Activated naive CD8-positive, alpha-beta T cell treated with anti-CD3 and anti-CD28 coated beads for 36 hours (primary cell): ENCODE measurements at places on chromosomes 6 and 20. TPM values are rescaled to one million over a fixed set of nuclear protein-coding genes. Genes with fewer than 3 reads are reported as not detected.

DNA sequence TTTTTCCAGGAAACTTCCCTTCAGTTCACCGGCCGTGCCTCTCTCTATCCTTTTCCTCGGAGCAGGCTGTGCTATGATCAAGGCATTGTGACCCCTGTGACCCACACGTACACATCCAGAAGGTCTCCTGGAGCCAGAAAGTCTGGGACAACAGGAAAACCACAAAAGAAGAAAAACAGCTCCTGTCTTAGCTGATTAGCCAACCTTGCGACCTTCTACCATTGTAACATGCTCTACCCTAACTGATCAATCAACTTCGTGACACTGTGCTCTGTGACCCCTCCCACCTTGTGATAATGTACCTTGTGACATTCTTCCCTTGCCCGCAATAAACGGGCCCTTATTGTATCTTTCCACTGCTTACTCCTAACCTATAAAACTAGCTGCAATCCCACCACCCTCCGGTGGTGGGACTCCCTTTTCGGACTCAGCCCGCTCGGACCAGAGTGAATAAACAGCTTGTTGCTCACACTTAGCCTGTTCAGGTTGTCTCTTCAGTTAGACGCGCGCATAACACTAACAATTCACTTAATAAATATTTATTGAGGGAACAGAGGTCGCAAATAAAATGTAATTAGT, 24.2 kb downstream of the ZNF311 start:
- peak; percentile 68 for DNase-seq
- peaks cover 68% of the 10 kb centered on the region for H3K27me3 ChIP-seq
- peak overlapping the region; percentile 71 for H3K27ac ChIP-seq
- H3K36me3 ChIP-seq: peaks cover 4% of the 10 kb centered on the region
- H3K4me1 ChIP-seq: peaks cover 43% of the 10 kb centered on the region

DNA sequence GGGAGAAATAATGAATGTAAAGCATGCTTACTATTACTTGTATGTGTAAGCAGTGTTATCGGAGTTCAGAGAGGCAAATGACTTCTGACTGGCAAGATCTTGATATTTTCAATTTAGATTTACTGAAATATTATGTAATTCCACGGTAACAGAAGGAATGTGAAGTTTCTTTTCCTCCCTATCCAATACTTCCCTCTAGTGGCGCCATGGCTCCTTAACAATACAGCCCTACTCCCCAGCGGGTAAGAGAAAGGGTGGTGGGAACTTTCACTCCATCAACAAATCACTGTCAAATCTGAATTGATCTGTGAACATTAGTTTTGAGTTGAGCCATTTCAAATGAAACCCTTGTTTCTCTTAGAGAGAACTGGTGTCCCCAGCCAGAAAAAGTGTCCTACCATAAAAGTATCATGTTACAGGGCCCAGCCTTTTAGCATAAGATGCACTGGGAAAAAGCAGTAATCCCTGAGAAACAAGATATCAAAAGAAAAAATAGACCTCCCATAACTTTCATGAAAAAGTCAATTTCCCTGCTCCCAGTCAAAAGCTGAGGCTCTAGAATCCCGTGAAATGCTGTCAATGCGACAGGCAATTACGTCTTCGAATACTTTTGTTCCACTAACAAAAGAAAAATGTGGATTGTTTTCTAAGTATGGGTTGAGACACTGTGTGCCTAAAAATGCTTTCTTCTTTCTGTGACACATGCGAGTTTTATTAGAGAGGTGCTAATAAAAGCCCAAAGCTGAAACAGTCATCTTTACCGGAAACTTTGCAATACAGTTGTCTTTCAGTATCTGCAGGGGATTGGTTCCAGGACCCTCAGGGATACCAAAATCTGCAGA, 12.9 kb downstream of the COX7A2 start:
- no peaks in the 10 kb centered on the region for H3K36me3 ChIP-seq

DNA sequence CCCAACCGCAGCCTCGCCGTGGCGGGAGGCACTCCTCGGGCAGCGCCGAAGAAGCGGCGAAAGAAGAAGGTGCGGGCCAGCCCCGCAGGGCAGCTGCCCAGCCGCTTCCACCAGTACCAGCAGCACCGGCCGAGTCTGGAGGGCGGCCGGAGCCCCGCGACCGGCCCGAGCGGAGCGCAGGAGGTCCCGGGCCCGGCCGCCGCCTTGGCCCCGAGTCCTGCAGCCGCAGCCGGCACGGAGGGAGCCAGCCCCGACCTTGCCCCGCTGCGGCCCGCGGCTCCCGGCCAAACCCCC, 525 bp downstream of the PNRC1 start:
- H3K4me3 ChIP-seq: peak overlapping the region; percentile 89
- peaks cover 31% of the 10 kb centered on the region for H3K36me3 ChIP-seq
- H3K27ac ChIP-seq: peak overlapping the region; percentile 97
- no peaks in the 10 kb centered on the region for H3K27me3 ChIP-seq

DNA sequence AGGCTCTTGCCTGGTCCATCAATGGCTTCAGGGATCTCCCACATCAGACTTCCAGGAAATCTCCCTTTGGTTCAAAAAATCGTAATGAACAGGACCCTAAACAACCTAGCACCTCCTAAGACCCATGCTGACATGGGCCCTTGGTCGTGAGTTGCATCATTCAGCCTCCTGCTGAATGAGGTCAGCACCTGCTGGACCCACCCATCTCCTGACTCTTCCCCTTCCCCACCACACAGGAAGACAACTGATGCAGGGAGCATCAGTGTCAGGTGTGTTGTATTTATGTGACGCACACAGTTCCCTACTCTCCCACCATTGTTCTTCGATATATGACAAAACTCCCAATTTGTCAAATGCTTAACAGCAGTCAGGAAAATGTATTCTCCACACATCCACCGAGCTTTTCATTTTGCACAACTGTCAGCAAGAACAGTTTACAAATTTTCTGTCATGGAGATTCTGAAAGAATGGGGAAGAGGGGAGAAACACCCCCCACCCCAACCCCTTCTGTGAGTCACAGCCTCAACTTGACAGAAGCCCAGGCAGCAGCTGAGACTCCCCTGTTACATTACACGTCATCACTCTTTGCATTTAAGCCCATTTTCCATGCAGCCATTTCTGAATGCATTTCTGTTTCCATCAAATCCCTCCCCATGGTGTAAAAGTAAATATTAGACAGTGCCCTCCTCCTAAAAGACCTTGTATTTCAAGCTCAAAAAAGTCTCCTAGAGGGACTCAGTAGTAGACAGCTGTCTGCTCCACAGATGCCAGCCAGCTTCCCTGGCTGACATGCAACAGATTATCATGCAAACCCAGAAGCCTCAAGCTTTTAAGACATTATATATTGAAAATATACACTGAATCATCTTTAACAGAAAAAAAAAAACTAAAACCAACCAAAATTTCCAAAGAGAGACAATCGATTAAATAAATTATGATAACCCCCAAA, 577.5 kb downstream of the PTPRT start:
- no peak overlapping the region for H3K27ac ChIP-seq
- no peaks in the 10 kb centered on the region for H3K27me3 ChIP-seq
- H3K36me3 ChIP-seq: no peaks in the 10 kb centered on the region
- H3K4me3 ChIP-seq: no peak overlapping the region
- no peaks in the 10 kb centered on the region for H3K4me1 ChIP-seq

- DNase-seq: no peak
- H3K27ac ChIP-seq: no peak overlapping the region
- H3K36me3 ChIP-seq: peaks cover 16% of the 10 kb centered on the region
- no peaks in the 10 kb centered on the region for H3K27me3 ChIP-seq
Observed at GRCh38 chr6:42200035-42200434, 5.3 kb upstream of the GUCA1B start.

- H3K4me3 ChIP-seq: no peak overlapping the region
- H3K27me3 ChIP-seq: peaks cover 10% of the 10 kb centered on the region
- H3K27ac ChIP-seq: no peak overlapping the region
- peaks cover 12% of the 10 kb centered on the region for H3K4me1 ChIP-seq
- no peaks in the 10 kb centered on the region for H3K36me3 ChIP-seq
Observed at GRCh38 chr20:1840817-1841553, 54.2 kb upstream of the SIRPA start.

DNA sequence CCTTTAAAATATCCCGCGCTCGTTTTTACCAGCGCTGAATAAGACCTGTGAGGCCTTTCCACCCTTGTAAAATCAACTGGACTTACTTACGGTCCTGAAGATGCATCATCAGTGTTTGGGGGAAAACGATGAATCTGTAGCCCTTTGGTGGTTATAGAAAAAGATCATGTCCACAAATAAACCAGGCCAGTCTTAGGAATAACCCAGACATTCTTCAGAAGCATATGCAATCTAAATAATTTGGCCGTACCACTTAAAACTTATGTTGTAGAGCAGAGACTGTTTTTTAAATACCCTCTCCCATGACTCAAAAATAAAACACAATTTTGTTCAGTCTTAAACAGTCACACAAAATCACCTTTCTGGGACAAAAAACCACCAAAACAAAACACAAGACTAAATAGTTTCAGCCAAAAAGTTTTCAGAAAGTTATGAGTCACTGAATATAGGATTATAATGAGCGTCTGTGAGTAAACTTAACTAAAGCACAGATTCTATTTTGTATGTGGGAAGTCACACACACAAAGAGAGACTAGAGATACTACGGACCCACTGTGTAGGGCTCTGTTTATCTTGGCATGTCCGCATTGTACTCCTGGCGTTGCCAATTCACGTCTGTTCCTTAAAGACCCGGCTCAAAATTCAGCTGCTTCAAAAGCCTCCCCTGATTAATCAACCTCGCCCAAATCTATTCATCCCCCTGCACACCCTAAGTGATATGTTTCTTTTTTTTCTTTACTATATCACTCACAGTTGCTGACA, 26.5 kb upstream of the SMOC2 start:
- H3K36me3 ChIP-seq: no peaks in the 10 kb centered on the region
- no peaks in the 10 kb centered on the region for H3K27me3 ChIP-seq
- no peak for DNase-seq
- H3K27ac ChIP-seq: no peak overlapping the region
- H3K4me1 ChIP-seq: no peaks in the 10 kb centered on the region

DNA sequence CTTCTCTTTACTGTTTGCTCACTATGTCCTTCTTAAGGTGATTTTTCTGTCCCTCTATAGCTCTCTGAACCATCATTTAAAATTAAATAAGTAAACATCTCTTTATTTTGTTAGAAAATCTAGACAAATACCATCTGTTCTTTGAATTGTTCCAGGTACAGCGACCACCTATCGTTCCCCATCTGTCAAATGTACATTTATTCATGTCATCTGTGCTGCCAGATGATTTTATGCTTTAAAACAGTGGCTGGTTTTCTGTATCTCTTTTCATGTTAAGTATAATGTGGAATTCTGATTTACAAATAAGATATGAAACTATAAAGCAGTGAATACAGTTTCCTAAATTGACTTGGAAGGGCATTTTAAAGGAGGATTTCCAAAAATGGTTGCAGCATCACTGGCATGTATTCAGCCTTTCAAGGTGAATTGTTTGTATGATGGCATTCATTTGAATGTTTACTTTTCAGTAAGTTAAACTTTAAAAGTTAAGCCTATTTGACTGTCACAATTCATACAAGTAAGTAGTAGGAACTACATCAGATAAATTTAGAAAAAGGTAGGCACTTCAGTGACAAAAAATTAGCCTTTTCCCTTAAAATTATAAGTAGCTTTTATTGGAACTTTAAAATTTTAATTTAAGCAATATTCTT, 92.6 kb upstream of the CLVS2 start:
- DNase-seq: no peak
- H3K4me3 ChIP-seq: no peak overlapping the region
- H3K27me3 ChIP-seq: no peaks in the 10 kb centered on the region
- no peak overlapping the region for H3K27ac ChIP-seq

- H3K27me3 ChIP-seq: peaks cover 6% of the 10 kb centered on the region
- peaks cover 63% of the 10 kb centered on the region for H3K36me3 ChIP-seq
- peak overlapping the region; percentile 76 for H3K27ac ChIP-seq
Observed at GRCh38 chr6:157946865-157947532, 34.7 kb upstream of the SYNJ2 start.

DNA sequence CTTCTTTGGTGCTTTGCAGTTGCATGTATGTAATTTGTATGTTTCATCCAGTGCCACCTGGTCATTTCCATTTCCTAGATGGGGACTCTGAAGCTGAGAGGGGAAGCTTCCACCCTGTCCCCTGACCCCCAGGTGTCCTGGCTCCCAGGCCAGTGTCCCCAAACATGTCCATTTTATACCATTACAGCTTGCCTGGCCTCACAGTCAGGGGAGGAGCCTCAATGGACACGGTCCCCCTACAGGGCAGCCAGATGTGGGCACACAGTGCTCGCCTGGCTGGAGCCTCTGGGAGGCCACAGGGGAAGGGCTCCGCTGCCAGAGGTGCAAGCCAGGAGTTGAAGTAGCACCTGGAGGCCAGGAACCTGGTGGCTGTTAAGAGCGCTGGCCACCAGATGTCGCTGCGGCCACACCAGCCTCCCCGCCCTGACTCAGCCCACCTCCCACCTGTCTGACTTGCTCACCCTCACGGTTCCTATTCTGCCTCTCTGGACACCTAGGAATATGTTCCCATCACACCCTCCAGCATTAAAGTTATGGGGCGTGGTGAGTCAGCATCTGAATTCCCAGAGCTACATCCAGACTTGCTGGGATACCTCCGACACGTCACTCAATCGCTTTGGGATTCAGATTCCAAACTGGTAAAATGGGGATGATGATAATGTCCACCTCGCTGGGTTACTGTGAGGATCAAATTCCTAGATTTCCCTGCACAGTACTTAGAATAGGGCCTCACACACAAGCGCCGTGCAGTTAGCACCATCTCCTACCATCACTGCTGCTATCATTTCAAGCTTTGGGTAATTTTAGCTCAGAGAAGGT, 107.4 kb downstream of the SULF2 start:
- DNase-seq: peak; percentile 68
- no peak overlapping the region for H3K4me3 ChIP-seq
- no peaks in the 10 kb centered on the region for H3K27me3 ChIP-seq
- no peak overlapping the region for H3K27ac ChIP-seq

Gene PHF20
- total RNA-seq: 50.6 TPM

Gene E2F1
- total RNA-seq: 76.1 TPM

Gene NKX2-4
- total RNA-seq: not detected

Gene TMEM217
- 3.5 TPM for total RNA-seq

Gene KPNA5
- 9.0 TPM for total RNA-seq
